ENCODE measurements at places on chromosomes 16 and 17. TPM values are rescaled to one million over a fixed set of nuclear protein-coding genes. Genes with fewer than 3 reads are reported as not detected.

DNA sequence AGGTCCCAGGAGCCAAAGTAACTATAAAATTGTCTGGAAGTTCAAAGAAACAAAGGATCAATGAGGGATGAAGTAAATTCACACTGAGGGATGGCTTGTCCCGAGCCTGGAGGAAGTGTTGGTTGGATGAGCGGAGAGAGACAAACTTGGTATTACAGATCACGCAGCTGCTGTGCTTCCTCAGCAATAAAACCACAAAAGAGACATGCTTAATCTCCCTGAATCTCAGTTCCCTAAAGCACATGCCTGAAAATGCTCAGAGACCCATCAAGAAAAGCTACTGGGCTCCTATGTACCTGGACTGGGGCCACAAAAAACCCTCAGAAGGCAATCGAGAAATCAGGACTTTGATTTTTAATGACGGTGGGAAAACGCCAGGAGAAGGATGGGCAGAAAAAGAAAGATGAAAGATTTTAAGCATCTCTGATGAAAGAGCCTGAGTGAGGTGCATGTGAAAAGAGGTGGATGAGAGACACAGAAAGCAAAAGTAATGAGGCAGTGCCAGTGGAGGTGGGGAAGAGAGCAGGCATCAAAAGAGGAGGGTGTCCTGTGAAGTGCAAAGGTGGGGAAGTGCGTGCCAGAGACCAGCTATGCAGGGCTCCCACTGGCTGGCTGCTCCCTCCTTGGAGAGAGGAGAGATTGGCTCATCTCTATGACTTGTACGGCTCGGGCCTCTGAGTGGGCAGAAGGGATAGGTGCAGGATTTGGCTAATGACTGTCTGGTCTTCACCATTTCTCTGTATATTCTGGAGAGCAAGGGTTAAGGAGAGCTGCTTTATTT lies 143.7 kb downstream of the ABCC12 start:
- no peaks in the 10 kb centered on the region for H3K36me3 ChIP-seq
- H3K27me3 ChIP-seq, result no peaks in the 10 kb centered on the region
- no peak for DNase-seq

DNA sequence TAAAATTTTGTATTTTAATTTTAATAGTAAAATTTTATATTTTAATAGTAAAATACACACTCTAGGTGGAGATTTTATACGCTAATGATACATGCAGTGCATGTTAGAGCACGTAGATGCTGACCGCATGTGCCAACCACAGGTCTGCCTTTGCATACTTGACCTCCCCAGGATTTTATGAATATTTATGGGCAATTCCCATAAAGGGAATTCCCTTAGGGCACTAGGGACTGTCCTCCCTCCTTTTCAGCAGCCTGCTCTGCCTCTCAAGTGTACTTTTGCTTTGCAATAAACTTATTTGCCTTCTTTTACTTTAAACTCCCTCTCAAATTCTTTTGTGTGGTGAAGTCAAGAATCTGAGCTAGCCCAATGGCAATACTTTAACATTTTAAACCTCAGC lies 217.7 kb upstream of the CDH8 start:
- DNase-seq, result no peak
- no peaks in the 10 kb centered on the region for H3K36me3 ChIP-seq
- no peaks in the 10 kb centered on the region for H3K27me3 ChIP-seq

GRCh38 chr17:27072885-27073284 lies 221.0 kb upstream of the WSB1 start:
- H3K4me3 ChIP-seq, result no peak overlapping the region
- no peaks in the 10 kb centered on the region for H3K36me3 ChIP-seq
- no peaks in the 10 kb centered on the region for H3K27me3 ChIP-seq
- no peak overlapping the region for H3K27ac ChIP-seq
- no peaks in the 10 kb centered on the region for H3K4me1 ChIP-seq

DNA sequence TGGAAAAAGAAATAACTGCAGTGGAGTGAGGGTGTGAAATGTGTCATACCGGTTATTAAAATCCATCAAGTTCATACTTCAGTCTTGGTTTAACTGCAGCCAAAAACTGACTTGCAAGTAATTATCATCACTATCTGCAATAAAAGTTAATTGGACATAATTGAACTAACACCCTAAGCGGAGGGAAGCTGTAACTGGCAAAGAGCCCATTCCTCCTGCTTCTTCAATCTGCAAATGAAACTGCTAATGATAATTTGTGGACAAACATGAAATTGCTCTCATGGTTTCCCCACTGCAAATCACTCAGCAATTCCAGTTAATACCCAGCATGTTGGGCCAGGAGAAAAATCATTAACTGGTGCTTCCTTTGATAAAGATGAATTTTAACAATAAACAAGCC lies 46.5 kb downstream of the FAM222B start:
- H3K4me1 ChIP-seq, result no peaks in the 10 kb centered on the region
- no peak overlapping the region for H3K4me3 ChIP-seq
- no peak overlapping the region for H3K27ac ChIP-seq
- no peak for DNase-seq

GRCh38 chr16:3878610-3879009 lies 1.9 kb downstream of the CREBBP start:
- no peaks in the 10 kb centered on the region for H3K27me3 ChIP-seq
- DNase-seq, result no peak
- no peaks in the 10 kb centered on the region for H3K36me3 ChIP-seq

GRCh38 chr17:39578272-39578671 lies 29.4 kb downstream of the NEUROD2 start:
- H3K4me3 ChIP-seq, result no peak overlapping the region
- no peak overlapping the region for H3K27ac ChIP-seq
- no peak for DNase-seq
- H3K4me1 ChIP-seq, result peaks cover 3% of the 10 kb centered on the region

DNA sequence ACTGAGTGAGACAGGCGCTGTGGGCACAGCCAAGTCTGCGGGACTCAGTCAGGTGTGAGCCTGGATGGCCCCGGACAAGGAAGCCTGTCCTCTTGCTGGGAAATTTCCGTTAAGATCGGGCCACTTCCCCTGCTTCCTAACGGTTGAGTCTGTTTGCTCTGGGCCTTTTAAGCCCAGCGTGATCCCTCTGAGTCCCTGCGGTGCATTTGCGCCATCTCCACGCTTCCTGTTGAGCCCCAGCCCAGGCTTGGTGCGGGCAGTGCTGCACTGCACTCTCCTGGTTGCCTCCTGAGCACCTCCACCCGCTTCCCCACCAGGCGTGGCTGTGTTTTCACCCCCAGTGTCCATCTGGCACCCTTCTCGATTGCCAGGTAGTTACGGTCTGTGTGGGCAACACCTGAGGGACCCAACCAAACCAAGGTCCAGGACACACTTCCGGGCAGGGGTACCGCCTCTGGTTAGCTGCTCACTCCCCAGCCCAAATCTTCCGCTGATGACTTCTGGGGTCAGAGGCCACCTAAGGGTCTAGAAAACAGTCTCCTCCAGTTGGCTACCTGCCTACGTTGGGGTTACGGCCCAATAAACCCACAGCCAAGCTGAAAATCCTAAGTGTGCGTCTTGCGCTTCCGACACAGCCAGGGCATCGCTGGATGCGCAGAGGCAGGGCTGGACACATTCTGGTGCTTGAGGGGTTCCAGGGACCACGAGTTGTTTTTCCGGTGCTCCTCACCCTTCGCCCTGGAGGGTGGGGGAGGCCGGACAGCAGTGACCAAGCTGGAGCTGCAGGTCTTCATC lies 1.4 kb upstream of the SLC25A10 start:
- H3K27me3 ChIP-seq, result no peaks in the 10 kb centered on the region
- peak overlapping the region; percentile 75 for H3K4me3 ChIP-seq
- peaks cover 19% of the 10 kb centered on the region for H3K36me3 ChIP-seq
- no peak for DNase-seq
- no peak overlapping the region for H3K27ac ChIP-seq

- no peaks in the 10 kb centered on the region for H3K36me3 ChIP-seq
- DNase-seq, result no peak
- H3K4me3 ChIP-seq, result no peak overlapping the region
- peaks cover 4% of the 10 kb centered on the region for H3K4me1 ChIP-seq
Observed at GRCh38 chr16:12191102-12191501, 214.6 kb downstream of the SNX29 start.

- H3K4me3 ChIP-seq, result peak overlapping the region; percentile 24
- H3K27me3 ChIP-seq, result no peaks in the 10 kb centered on the region
- H3K4me1 ChIP-seq, result peaks cover 5% of the 10 kb centered on the region
- H3K36me3 ChIP-seq, result no peaks in the 10 kb centered on the region
- DNase-seq, result peak; percentile 83
Observed at GRCh38 chr17:45380991-45381390, 51.7 kb downstream of the ARHGAP27 start.

Gene GJC1
- 22.8 TPM for total RNA-seq

Gene ABCA6
- total RNA-seq, result 36.3 TPM

DNA sequence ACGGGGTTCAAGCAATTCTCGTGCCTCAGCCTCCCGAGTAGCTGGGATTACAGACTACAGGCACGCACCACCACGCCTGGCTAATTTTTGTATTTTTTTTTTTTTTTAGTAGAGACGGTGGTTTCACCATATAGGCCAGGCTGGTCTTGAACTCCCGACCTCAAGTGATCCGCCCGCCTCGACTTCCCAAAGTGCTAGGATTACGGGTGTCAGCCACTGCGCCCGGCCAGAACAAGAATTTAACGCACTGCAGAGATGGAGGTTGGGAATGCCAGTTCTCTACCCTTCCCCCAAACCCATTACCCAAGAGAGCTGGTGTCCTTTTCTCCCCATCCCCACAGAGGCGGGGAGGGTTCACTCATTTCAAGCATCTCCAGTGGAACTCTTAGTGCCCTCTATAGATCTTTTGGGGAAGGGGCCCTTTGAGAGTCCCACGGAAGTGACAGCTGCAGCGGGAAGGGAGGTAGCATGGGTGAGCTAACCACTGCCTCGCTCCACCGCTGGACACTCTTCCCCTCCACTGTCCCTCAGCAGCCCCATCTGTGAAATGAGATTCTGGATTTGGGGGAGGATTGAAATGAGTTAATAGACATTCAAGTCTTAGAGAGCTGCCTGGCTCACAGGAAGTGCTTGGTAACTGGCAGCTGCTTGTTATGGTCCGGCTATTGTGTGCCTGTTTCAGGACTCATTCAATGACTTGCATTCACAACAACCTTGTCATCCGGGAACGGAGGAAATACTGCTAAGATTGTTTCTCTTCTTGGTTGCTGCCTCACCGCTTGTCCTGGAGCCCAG lies 3.5 kb upstream of the UBALD2 start:
- peak overlapping the region; percentile 81 for H3K27ac ChIP-seq
- H3K27me3 ChIP-seq, result no peaks in the 10 kb centered on the region
- DNase-seq, result no peak
- peaks cover 32% of the 10 kb centered on the region for H3K4me1 ChIP-seq
- H3K36me3 ChIP-seq, result no peaks in the 10 kb centered on the region

DNA sequence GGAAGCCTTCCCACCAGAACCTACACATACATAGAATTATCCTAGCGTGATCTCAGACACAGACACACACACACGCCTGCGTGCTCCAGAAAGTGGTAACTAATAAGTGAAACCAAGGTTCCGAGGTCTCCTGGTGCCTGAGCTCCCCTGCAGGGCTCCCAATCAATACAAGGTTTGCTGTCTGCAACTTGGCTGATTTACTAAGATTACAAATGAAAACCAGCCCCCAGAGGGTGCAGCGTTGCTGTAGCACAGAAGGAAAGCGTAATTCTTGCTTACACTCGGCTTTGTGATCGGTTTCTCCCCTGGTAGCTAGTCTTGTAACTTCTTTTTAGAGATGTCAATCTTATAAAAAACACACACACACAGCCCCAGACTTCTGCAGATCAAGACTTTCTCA lies 334.1 kb upstream of the XYLT1 start:
- no peak overlapping the region for H3K27ac ChIP-seq
- no peaks in the 10 kb centered on the region for H3K4me1 ChIP-seq
- no peak overlapping the region for H3K4me3 ChIP-seq
- DNase-seq, result no peak

Gene SULT1A2
- total RNA-seq, result 13.0 TPM

GRCh38 chr17:43627653-43628052 lies 34.1 kb downstream of the MEOX1 start:
- no peaks in the 10 kb centered on the region for H3K36me3 ChIP-seq
- H3K27me3 ChIP-seq, result no peaks in the 10 kb centered on the region
- DNase-seq, result no peak

Gene TBX2
- 122 TPM for total RNA-seq

DNA sequence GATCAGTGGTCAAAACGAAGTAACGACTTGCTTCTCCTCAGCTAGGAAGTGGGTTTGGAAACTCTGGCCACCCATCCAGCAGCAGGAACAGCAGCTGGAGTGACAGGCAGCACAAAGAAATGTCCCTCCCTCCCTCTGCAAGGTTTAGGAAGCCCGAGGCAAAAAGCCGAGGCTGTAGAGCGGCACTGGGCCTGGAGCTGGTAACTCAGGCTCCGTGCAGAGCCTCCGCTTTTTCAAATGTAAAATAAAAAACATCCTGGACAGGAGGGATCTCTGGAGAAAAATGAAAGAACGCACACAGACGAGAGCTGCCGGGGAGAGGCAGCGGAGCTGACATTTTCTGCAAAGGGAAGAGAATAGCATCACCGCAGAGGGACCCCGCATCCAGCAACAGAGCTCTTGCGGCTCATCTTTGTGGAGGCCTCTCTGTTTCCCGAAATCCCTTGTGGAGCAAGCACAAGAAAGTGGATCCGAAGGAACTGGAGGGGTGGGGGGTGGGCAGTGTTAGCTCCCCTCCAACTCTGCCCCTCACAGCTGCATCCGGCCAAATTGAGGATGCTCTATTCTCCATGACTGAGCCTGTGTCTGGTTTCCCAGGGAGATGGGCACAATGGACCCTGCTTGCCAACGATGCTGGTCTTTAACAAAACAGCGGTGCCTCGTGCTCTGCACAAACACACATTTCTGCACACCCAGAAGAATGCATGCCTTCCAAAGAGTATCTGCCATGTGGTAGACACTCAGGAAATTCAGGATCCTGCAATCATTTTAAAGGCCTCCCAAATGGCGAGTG lies 335.5 kb upstream of the ZFHX3 start:
- H3K27ac ChIP-seq, result no peak overlapping the region
- no peak overlapping the region for H3K4me3 ChIP-seq
- DNase-seq, result no peak
- no peaks in the 10 kb centered on the region for H3K4me1 ChIP-seq
- H3K36me3 ChIP-seq, result no peaks in the 10 kb centered on the region
- no peaks in the 10 kb centered on the region for H3K27me3 ChIP-seq

DNA sequence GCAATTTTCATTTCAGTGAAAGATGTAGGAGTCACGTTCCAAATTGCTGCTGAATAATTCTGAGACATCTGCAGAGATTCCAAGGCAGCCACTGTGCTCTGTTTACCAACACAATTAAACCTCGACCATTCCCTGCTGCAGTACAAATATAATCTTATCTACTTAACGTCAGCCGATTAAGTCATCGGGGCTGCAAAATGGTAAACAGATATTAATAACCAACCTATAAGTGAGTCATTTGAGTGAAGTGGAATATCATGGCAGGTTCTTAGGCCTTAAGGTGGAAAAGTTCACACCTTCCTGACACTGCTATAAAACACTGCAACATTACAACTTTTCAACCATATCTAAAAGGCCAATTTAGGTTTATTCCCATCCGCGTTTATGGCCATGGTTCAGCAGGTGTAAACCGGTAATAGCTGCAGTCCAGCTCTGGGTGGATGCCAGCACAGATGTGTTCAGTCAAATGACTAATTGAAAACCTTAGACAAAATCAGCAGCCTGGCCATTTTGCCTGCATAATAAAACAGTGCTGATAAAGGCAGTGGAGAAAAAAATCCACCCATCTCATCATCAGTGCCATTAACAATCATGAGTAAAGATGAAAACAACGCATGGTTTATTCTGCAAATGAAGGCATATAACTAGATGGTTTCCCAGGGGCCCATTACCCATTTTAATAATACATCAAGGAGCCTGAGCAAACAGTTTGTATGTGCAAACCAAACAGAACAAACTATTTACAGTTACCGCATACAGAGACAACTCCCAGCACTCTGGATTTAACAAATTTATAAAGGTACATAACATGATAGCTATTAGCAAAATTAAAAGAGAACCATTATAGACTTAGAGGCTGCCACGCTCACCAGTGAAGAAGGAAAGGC lies 202.9 kb upstream of the IRX3 start:
- no peaks in the 10 kb centered on the region for H3K27me3 ChIP-seq
- no peaks in the 10 kb centered on the region for H3K4me1 ChIP-seq
- no peaks in the 10 kb centered on the region for H3K36me3 ChIP-seq
- DNase-seq, result no peak
